ENCODE measurements at places on chromosomes 3 and 15.

DNA sequence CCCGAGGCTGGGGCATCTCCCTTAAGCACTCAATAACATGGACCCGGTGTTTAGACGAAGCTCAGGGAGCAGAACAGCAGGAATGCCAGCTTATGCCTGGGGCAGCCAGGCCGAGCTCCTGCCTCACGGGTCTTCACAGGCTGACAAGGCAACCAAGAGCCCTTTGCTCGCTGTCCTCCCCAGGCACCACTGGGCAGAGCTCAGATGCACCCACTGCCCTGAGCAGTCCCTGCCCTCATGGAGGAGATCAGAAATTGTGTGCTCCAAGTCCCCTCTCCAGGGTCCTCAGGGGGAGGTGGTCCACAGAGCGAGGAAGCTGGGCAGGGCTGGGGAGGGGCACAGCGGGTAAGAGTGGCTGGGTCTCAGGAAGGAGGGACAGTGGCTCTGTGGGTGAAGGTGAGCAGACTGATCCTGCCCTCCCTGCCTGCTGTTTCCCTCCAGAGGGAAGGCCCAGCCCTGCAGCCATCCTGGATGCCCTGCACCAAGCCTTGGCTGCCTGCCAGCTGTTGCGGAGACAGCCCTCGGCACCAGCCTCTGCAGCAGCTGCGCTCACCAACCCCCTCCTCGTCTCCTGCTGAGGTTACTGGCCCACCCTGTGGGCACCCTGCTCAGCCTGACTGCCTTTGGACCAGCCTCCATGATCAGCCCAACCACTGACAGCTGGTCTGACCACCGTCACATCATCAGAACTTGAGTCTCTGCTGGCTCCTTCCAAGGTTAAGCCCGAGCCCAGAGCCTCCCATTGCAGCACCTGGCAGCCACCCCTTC, 21.1 kb upstream of the GP9 start:
- DNase-seq = no peak

DNA sequence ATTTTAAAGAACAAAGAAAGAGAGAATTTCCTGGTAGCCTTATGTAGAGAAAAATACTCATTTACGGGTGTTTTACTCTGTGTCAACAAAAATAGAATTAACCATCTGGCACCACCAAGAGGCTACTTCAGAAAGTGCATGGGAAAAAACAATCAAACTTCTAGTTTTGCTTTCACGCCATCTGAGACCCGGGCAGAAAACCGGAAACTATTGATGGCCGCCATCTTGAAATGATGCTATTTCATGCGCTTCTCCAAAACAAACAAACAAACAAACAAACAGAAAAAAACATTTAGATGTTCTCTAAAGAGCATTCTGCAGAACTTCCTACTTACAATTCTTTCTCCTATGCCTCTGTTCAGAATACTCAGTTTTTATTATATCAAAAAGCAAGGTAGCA, 49.4 kb upstream of the SYNPR start:
- no peak for DNase-seq

DNA sequence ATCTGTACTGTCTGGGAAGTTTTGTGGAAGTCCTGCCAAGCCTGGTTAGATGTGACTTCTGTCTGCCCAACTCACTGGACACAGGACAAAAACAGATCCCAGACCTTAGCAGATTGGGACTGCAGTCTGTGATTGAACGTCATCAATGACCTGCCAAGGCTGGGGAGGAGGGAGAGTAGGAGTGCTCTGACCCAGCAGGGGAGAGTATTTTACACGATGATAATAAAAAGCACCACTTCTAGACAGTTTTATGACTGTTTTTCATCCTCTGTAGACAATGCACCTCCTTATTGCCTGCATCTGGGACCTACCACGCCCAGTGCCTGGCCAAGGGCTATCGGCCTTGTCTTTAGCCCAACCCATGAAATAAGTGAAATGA, 102.3 kb upstream of the NR2E3 start:
- no peak for DNase-seq

- no peak for DNase-seq
Measured at GRCh38 chr3:194279701-194280360, 71.3 kb downstream of the CPN2 start.

DNA sequence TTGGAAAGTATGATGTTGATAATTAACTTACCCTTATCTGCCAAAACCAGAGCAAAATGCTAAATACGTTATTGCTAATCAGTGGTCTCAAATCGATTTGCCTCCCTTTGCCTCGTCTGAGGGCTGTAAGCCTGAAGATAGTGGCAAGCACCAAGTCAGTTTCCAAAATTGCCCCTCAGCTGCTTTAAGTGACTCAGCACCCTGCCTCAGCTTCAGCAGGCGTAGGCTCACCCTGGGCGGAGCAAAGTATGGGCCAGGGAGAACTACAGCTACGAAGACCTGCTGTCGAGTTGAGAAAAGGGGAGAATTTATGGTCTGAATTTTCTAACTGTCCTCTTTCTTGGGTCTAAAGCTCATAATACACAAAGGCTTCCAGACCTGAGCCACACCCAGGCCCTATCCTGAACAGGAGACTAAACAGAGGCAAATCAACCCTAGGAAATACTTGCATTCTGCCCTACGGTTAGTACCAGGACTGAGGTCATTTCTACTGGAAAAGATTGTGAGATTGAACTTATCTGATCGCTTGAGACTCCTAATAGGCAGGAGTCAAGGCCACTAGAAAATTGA, 59.7 kb downstream of the DCUN1D1 start:
- DNase-seq = no peak

- DNase-seq = peak; percentile 51
Measured at GRCh38 chr15:92655178-92655995, at the start of gene FAM174B. FAM174B (minus strand) TSS chr15:92655775.

DNA sequence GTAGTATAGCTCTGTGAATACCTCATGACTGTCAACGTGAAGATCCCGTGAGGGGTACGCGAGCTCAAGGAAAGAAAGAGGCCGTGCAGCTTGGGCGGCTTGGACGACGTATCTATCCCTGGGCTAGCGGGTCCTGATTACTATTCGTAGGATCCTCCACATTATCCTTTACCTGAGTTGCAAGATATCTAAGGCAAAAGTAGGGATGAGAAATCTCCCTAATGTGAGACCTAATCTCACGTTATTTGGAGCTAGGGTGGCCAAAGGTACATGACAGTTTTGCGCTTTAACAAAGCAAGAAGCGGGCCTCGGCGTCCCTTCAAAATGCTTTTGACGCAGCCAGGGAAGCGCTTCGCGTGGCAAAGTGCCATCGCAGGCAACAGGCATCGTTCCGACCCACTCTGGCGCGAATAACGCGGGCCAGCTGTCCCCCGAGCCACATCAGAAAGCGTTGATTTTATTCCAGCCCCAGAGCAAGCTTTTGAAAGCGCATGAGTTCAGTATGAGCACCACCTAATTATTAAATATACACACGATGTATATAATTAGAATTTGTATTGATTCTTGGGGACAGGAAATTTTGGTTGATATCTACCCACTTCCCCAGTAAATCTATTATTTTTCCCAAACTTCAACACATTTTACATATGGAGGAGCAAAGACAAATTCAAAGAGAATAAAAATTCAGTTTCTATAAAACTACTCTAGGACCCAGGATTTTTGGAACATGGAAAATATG, 2.5 kb upstream of the EOMES start:
- DNase-seq = no peak

DNA sequence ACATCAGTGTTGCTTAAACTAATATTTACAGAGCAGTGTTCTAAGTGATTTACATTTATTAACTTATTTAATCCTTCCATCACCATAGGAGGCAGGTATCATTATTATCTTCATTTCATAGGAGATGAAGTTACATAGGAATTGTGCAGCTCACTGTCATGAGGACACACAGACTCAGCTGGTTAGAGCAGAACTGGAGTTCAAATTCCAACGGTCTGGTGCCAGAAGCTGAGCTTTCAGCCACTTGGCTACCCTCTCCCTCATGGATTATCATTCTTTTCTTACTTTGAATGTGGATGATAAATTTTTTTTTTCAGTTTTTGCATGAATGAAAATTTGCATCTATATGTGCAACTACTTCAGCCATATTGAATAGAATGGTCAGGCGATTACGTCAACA, 86.0 kb upstream of the LRIG1 start:
- no peak for DNase-seq

DNA sequence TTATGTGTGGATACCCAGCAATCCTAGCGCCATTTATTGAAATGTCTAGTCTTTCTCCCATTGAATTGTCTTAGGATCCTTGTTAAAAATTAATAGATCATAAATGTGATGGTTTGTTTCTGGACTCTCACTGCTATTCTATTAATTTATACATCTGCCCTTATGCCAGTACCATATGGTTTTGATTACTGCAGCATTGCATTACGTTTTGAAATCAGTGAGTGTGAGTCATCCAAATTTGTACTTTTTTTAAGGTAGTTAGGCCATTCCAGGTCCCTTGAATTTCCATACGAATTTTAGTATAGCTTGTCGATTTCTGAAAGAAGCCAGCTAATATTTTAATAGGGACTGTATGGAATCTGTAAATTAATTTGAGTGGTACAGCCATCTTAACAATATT, 648.6 kb upstream of the ZNF385D start:
- no peak for DNase-seq

DNA sequence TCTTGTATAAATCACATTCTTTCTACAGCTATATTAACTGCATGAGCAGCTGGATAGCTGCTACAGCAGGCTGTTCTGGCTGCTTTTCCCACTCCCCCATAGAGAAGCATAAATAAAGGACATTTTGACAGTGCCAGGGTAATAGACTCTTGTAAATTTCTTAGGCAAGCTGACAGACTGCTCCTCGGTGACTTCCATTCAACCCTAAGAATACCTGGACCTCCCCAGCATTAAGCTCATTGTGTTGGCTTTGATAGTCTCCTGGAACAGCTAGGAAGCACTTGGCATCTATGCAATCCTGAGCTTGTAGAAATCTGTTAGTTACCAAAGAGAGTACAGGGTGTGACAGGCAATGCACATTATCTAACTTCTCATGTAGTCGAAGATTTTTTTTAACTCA, 475.4 kb downstream of the AGBL1 start:
- DNase-seq = no peak

GRCh38 chr3:101010296-101010695, 17.1 kb upstream of the ABI3BP start:
- no peak for DNase-seq

- no peak for DNase-seq
Measured at GRCh38 chr3:101381809-101382208, 61.4 kb upstream of the IMPG2 start.

DNA sequence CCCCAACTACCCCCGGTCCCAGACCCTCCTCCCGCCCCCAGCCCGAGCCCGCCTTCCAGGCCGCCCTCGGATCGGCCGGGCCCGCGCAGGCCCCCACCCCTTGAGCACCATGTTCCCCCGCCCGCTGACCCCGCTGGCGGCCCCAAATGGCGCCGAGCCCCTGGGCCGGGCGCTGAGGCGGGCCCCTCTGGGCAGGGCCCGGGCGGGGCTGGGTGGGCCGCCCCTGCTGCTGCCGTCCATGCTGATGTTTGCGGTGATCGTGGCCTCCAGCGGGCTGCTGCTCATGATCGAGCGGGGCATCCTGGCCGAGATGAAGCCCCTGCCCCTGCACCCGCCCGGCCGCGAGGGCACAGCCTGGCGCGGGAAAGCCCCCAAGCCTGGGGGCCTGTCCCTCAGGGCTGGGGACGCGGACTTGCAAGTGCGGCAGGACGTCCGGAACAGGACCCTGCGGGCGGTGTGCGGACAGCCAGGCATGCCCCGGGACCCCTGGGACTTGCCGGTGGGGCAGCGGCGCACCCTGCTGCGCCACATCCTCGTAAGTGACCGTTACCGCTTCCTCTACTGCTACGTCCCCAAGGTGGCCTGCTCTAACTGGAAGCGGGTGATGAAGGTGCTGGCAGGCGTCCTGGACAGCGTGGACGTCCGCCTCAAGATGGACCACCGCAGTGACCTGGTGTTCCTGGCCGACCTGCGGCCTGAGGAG, 472 bp downstream of the CHST14 start:
- peak; percentile 18 for DNase-seq

GRCh38 chr3:185534511-185534910, 17.9 kb downstream of the LIPH start:
- no peak for DNase-seq

- DNase-seq = no peak
Measured at GRCh38 chr15:62981071-62981470, 61.5 kb upstream of the TPM1 start.

- no peak for DNase-seq
Measured at GRCh38 chr15:65259367-65259797, 27.3 kb downstream of the PARP16 start.

- DNase-seq = no peak
Measured at GRCh38 chr15:25880411-25880810, 17.3 kb upstream of the ATP10A start.

DNA sequence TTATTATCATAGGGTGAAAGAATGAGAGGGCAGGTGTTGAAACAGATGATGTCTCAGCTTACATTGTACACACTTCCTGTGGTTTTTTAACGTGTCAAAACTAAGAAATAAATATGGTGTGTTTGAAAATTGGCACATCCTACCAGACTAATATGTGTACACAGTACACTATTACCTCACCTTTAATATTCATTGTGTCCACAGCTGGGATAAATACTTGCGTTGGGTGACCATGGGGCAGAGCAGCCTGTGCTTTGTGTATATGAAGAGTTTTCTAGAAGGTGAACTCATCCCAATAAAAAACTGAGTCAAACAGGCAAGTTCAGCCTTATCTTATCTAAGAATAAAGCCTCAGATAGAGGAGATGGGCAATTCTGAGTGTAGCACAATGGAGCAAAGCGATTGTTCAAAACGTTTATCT, 17.3 kb downstream of the SUCNR1 start:
- DNase-seq = no peak

DNA sequence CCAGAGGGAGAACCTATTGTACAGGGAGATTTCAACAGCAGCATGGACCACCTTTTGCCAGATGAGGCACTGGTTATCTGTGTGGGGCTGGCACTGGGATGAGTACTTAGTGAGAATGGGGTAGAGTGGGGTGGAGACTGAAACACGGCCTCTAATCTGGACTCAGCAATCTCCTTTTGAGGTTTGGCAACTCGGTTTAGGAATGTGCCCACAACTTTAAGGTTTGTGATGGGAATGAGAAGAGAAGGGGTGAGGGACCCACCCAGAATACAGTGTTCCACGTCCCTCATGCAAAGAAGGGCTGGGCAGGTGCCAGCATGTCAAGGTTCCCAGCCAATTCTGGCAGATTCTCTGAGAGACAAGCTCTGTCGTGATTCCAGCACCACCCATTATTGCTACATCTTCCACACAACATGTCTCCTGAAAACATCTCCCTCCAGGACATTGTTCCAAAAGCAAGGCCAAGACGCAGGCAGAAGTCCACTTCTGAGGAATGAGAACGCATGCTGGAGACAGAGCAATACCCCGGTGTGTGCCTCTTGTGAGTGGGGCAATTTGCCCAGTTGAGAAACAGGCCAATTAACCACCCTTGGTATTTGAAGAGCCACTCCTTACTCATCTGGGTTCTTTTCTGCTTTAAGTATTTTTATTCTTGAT, 37.5 kb upstream of the CCR4 start:
- no peak for DNase-seq

Measured in stimulated activated CD4-positive, alpha-beta T cell treated with anti-CD3 and anti-CD28 coated beads, Interleukin-4, amount 100 ng/mL, for 4 hours (primary cell).